ENCODE measurements at places on chromosomes 7 and 10.

DNA sequence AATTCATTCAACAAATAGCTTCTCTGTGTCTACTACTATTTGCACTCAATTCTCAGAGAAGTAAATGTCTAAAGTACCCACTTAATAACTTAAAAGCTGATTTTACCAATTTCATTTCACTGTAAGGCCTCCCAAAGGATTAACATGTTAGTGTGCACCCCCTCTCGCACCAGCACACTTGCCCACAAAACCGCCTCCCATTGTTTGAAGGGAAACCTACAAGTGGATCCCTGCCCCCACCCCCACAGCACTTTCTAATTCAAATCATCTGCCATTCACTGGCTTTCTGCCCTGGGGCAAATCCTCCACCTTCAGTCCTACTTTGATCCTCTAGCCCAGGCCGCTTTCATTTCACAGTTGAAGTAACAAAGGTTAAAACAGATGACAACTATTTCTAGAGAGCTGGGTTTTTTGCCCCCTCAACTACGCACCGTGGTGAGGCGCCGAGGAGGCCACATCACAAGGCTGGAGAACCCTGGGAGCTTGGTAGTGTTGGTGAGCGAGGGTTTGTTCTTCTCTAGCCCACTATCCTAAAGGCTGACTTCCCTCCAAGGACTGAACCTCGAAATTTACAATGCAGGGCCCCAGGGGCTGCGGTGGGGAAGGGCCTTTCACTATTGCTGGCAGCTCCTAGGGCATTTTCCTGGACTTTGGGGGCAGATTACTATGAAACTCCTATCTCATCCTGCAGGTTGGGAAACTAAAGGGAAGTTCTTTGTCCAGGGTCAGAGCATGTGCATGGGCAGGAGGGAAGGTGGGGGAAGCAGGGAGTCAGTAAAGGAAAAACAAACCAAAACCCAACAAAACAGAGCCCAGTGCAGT lies 517.4 kb upstream of the ZMIZ1 start:
- DNase-seq = no peak

- no peak for DNase-seq
Measured at GRCh38 chr7:94439893-94440381, 45.2 kb downstream of the COL1A2 start.

GRCh38 chr7:117262546-117262945 lies 60.3 kb downstream of the WNT2 start:
- no peak for DNase-seq

- DNase-seq = no peak
Measured at GRCh38 chr10:44911081-44911540, at the start of gene TMEM72. Gene TMEM72 (plus strand): TSS chr10:44911337. CDS start chr10:44911513, 176 bp downstream.

GRCh38 chr7:32153006-32153405 lies 82.8 kb upstream of the PDE1C start:
- no peak for DNase-seq

DNA sequence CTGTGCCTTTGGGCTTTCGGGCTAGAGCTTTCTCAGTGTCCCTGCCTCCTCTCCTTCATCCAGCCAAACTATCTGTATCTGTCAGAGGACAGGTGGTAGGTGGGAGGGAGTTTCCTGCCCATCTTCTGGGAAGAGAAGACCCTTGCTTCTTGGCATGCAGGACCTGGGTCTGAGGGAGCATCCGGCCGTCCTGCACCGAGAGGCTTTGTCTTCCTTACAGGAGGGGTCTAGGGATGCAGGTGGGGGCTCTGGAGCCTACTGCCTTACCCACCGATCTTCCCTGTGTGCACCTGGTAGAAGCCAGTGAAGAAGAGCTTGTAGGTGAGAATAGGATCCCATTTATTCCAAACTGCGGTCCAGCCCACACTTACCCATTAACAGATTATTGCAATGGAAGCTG lies 5.8 kb upstream of the KLF6 start:
- no peak for DNase-seq

DNA sequence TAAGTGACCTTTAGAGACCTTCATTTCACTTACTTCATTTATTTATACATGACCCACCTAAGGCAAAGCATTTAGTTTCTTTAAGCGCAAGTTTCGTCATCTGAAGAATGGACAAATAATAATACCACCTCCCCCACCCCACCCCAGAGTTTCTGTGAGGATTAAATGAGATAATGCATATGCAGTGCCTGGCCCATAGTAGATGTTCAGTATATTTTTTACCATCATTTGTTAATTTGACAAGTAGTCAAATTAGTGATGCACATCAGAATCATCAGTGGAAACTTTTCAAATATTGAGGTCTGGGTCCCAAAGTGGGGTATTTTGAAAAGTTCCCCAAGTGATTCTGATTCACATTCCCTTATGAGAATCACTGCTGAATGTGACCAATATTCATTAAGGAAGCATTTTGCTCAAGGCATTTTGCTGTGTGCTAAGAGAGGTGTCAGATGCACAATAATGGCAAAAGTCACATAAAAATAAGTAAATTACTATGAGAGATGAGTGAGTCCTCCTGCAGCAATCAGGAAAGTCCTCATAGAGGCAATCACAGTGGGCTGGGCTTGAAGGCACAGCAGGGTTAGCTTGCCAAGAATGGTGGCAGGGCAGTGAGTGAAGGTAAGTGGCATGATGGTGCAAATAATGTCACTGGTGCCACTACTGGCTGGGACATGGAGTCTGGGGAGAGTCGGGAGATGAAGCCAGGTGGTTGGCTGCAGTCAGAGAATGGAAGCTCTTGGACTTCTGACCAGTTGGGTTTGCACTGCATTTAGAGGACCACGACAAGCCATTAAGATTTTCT lies 244.1 kb downstream of the PTEN start:
- DNase-seq = no peak

DNA sequence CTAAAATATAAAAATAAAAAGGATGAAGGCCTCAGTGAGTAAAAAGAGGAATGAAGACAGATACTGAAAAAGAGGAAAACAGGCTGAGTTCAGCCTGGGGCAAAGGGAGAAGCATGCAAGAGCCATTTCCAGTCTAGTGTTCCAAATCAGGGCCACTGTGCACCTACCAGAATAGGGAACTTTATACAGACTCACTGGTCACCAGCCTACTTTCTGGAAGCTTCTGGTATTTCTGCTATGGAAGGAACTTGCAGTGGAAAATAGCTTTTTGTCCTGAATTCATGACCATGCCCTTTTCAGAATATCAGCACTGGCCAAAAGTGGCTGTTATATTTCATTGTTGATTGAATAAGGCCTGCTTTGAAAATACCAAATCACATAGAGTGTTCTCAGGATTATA lies 28.8 kb downstream of the ABRAXAS2 start:
- DNase-seq = no peak

DNA sequence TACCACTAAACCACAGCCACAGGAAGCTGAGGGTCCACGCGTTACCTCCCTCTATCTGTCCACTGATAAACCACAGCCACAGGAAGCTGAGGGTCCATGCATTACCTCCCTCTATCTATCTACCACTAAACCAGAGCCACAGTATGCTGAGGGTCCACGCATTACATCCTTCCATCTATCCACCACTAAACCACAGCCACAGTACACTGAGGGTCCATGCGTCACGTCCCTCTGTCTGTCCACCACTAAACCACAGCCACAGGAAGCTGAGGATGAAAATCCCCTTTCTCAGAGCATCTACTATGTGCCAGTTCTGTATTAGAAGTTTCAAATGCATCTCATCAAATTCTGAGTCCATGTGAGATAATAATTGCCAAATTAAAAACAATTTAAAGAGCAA lies 589.3 kb downstream of the DNAJB6 start:
- no peak for DNase-seq

GRCh38 chr7:82268632-82269031 lies 174.9 kb downstream of the CACNA2D1 start:
- no peak for DNase-seq

GRCh38 chr7:6382817-6383216 lies 64.9 kb downstream of the DAGLB start:
- DNase-seq = no peak

DNA sequence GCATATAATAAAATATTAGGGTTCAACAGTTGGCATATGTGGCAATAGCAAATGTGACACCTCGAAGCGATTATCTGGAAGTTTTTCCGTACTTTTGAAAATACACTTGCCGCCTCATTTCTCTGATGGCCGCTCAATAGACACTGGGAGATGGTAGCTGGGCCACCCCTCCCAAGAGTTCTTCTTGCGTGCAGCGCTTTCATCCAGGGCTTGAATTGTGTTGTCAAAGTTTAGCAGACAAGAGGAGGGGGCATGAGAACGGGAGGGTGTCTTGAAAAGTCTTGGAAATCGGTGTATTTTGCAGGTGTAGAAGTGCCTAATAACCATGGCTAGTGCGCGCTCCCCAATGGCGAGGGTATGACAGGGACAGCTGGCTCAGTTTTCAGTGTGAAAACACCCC lies 8.5 kb downstream of the PTF1A start:
- DNase-seq = no peak

- DNase-seq = no peak
Measured at GRCh38 chr10:93364966-93365365, 117.2 kb downstream of the MYOF start.

DNA sequence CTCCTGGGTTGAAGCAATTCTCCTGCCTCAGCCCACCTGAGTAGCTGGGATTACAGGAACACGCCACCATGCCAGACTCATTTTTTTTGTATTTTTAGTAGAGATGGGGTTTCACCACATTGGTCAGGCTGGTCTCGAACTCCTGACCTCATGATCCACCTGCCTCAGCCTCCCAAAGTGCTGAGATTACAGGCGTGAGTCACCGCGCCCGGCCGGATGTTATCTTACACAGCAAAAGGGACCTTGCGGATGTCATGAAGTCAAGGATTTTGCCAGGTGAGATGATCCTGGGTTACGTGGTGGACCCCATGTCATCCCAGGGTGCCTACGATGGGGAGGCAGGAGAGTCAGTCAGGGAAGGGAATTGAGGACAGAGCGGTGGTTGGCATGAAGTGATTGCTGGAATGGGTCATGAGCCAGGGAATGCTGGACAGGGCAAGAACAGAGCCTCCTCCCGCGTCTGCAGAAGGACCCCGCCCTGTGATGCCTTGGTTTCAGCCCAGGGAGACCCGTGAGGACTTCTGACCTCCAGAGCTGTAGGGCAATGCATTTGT lies 8.7 kb upstream of the UBE3C start:
- DNase-seq = no peak

DNA sequence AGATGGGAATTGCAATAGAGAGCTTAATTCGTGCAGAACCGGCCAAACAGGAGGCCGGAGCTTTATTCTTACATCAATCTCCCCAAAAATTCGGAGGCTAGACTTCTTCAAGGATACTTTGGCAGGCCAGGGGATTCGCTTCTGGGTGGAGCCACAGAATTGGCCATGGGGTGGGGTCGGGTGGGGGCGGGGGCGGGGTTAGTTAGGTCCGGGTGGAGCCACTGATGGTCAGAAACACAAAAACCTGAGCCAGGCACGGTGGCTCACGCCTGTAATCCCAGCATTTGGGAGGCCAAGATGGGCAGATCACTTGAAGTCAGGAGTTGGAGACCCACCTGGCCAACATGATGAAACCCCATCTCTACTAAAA lies 87.5 kb downstream of the SEPTIN14 start:
- no peak for DNase-seq

DNA sequence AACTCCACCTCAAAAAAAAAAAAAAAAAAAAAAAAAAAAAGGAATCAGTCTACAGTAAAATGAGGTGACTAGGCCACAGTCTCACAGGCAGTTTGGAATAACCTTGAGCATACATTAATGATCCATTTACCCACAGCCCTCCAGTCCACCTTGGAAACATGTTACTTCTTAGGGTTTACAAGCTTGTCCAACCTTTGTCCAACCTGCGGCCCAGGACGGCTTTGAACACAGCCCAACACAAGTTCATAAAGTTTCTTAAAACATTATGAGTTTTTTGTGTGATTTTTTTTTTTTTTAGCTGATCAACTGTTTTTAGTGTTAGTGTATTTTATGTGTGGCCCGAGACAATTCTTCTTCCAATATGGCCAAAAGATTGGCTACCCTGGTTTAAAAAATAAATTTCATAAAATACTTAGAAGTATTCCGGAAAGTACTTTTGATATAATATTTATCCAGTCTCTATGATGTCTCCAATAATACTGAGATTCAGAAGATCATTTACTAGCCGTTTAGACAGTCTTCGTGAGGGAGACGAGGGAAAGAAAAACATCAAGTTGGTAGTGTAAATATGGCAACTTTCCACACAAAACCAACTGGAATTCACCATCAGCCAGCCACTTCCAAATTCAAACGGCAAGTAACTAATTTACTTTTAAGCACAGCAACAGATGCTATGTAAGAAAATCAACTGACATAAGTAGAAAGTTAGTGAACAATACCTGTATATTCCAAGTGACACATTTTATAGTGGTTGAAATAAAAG lies 9.9 kb downstream of the BAZ1B start:
- DNase-seq = peak; percentile 76

- DNase-seq = no peak
Measured at GRCh38 chr7:20383351-20383750, 52.7 kb downstream of the ITGB8 start.

- DNase-seq = no peak
Measured at GRCh38 chr7:106914018-106914607, 49.0 kb downstream of the PIK3CG start.
